Mesenteric fat pad (tissue), 1 donor: ENCODE measurements at places on chromosomes 16 and 17. TPM values are rescaled to one million over a fixed set of nuclear protein-coding genes. Genes with fewer than 3 reads are reported as not detected.

The CBFB gene
- 48.7 TPM for total RNA-seq

The NOL3 gene
- total RNA-seq, result 31.3 TPM

The ZNF469 gene
- total RNA-seq, result 2.5 TPM

The ANKS3 gene
- 16.4 TPM for total RNA-seq

The CACNA1G gene
- total RNA-seq, result 0.58 TPM

The CAPNS2 gene
- 0.55 TPM for total RNA-seq

The HS3ST3B1 gene
- total RNA-seq, result 3.6 TPM

GRCh38 chr17:70091696-70092095, 16.7 kb downstream of the KCNJ16 start:
- no peak for DNase-seq

DNA sequence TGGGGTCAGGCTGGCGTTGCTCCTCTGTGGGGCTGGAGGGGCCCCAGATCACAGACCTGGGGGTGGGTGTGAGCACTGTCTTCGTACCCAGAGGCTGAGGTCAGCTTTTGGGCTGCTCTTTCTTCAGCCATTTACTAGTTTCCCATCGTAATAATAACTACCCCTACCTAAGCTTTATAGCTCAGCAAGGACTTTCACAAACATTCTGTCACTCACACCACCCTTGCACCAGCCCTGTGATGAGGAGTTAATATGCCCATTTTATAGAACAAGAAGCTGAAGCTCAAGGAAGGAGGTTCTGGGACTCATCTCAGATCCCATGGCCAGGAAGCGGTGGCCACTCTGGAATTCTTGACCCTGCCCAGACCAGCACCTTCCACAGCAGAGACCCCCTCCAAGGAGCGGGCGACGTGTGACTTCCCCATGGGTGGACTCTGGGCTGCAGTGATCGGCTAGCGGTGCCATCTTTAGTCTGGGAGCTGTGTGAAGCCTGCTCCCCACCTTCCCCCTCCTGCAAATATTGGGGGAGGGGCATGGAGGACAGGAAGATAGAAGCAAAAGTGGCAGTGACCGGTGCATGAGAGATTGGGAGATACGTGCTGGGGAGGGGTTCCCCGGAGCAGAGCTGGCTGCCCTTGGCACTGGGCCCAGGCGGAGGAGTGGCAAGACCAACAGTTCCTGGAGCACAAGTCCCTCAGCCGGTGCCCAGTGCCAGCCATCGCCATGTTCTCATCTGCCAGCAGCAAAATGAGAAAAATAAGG, 81.8 kb upstream of the TOB1 start:
- peak; percentile 88 for DNase-seq

DNA sequence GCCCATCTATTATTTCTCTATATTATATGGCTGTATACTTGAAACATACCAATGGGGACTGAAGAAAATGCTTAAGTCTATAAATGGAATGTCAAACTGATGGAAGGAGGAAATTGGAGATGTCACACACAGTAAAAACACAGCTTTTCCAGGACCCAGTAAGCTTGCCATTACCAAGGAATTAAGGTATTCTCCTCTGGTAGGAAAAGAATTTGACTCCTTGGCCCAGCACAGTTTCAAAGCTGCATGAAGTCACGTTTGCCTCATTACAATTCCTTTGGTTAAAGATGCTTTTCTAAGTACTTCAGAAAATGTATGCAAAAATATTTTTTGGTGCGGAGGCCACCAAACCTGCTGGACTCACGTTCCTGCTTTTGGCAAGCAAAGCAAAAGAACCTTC, 48.5 kb downstream of the CDH13 start:
- no peak for DNase-seq

DNA sequence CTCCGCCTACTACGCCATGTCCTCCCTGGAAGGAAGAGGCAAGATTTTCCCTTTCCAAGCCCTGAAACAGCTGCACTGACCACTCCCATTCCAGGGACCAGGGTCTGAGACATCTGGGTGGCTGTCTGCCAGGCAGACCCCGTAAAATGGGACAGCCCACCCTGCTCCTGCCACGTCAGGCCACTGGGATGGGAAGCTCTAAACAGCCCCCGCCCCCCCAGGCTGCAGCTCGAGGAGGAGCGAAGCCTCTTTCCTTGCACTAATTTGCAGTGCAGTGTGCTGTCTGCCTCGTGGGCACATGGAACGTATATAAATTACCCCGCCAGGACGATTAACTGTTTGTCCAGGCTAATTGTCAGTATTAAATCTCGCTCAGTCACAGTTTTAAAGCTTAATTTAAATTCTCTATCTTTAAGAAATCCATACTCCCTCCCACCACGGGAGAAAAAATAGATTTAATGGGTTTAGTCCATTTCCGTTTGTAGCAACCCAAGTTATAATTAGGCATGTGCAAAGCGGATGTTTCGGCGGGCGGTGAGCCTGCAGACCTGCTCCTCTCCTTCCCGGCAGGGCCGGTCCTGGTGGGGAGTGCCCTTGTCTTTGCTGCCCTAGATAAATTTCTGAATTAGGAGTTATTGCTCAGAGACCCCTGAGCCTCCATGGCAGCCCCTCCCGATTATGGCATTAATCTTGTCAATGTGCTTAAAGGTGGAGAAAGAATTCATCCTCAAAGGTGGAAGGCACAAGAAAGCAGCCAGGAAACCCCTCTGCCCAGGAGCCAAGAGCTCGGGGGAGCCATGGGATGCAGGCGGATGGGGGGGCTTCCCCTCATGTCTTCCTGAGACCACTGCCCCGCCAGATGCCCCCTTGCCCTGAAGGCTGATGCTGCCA, 268.0 kb upstream of the TNRC6C start:
- DNase-seq, result peak; percentile 59

- DNase-seq, result no peak
These were observed 61.1 kb upstream of the CPHXL start for GRCh38 chr16:75787440-75787839.

GRCh38 chr17:73237714-73238113, 24.0 kb downstream of the CPSF4L start:
- DNase-seq, result peak; percentile 26

DNA sequence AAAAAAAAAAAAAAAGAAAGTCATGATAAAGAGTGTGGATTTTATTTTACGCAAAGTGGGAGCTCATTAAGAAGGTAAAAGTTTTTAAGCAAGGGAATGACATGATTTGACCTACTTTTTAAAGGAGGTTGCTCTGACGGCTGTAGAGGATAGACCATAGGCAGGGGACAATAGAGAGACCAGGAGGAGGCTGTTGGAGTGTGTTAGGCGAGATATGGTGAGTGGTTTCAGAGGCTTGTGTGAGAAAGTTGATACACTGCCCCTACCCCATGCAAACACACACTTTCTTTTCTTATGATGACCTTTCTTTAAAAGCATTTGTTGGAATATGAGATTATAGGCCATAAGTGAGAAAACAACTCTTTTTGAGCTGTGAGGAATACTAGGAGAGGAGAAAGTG, 82.0 kb downstream of the FTO start:
- no peak for DNase-seq

GRCh38 chr16:55756963-55757362, 75.9 kb downstream of the CES1 start:
- DNase-seq, result no peak
